ENCODE measurements at places on chromosomes 5 and 9.

DNA sequence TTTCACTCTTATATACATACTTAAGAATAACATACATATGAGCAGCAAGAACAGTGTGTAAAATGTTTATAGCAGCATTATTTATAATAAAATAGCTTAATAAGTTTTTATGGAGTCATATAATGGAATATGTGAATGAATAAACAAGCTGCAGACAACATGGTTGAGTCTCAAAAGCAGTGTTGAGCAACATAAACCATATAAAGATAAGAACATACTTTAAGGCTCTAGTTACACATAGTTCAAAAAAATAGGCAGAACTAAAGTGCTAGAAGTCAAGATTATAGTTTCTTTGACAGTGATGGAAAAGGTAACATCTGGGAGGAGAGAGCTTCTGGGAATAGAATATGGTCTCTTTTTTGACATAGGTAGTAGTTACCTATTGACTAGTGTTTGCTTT lies 53.7 kb upstream of the ADAMTS19 start:
- no peak for DNase-seq

- peak; percentile 29 for DNase-seq
These were observed 655 bp upstream of the RAI14 start for GRCh38 chr5:34655354-34655991.

GRCh38 chr9:114677418-114677817 lies 4.6 kb downstream of the TEX48 start:
- DNase-seq = no peak

GRCh38 chr9:126723807-126724172 lies 81.0 kb upstream of the ZBTB43 start:
- DNase-seq = no peak

DNA sequence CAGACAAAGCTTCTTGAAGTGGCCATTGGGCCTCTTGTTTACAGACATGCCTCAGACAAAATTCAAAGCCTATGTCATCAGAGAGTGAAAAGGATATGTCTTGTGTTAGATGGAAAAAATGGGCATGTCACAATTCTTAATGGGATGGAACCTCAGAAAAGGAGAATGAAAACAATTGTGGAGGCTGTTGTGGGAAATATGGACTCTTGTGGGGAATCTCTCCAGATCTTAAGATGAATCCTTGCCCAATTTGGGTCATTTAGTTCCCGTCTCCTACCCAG lies 19.5 kb downstream of the SLC22A5 start:
- DNase-seq = no peak

DNA sequence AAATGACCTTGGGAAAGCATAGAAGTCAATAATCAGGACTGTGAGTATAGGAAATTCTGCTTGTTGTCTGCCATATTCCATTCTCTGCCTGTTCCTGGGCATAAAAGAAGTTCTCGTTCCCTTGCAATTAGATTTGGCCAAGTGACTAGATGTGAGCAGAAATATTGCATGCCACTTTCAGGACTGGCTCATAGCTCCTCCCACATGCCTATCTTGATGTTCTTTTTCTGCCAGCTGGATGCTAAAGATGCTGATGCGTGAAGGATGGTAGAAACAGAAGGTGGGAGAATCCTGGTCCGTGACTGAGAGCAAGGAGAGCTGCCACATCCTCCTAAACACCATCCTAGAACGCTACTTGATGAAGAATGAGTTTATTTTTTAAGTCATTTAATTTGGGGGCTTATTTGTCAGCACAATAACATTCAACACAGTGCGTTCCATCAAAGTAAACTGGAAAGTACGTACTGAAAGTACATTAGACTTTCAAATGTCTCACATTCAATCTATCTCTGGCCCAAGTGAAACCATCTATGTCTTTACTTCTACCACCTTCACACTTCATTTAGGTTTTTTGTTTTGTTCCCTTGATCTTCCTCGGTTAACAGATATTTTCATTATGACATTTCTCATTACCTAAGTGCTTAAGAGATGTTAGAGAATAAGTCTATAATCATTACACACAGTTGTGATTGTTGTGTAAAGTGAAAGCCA lies 648.5 kb downstream of the RAB3C start:
- no peak for DNase-seq

DNA sequence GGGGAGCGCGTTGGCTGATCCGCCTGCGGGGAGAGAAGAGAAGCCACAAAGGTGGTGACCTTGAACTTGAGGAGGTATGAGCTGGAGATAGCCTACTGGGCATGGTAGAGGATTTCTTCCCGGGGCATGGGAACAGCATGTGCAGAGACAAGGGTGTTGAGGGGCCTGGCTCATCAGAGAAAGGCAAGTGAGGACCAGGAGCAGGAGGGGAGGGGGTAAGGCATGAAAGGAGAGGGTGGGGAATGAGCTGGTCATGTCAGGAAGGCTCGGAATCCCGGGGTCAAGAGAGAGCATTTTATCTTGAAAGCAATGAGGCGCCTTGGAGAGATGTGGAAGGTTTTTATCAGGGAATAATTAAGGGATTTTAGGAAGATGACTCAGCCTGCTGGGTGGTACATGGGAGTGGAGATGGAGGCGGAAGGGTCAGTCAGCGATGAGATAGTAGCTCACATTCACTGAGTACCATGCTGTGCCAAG lies 121.1 kb downstream of the LHX2 start:
- DNase-seq = no peak

DNA sequence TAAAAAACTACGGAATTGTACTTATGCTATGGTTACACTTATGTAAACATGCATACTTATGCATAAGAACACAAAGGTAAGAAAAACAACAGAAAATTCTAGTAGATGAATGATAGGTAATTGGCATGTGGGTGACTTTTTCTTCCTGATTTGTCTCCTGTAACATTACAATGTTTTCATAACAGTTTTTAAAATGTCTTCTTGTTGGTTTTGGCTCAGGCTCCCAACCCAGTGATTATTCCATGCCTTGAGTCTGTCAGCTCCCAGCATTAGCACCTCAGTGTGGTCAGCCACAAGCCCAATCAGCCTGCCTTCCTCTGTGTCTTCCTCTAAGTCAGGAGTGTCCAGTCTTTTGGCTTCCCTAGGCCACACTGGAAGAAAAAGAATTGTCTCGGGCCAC lies 7.9 kb upstream of the FOXE1 start:
- DNase-seq = no peak

DNA sequence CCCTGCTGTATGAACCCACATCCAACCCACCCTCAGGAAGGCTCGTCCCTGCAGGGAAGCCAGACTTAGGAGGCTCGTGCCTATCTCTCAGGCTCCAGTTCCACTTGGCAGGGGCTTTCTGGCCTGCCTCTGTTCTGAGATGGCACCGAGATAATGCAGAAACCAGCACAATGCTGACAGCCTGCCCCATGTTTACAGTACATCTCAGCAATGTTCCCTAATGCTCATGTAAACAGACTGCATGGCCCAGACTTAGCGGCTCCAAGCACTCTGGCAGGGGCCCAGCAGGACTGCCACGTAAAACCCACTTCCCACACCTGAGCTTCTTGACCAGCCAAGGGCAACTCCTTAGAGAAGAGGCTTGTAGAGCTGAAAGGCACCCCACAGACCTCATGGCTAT lies 499.5 kb upstream of the BRINP1 start:
- DNase-seq = no peak
